A549 treated with CpdA at 1 μM for 4 hours (cell line): ENCODE measurements at places on chromosomes 2 and 18. TPM values are rescaled to one million over a fixed set of nuclear protein-coding genes. Genes with fewer than 3 reads are reported as not detected.

The COL4A3 gene
- 0.31 to 1.7 TPM (median 0.65 TPM) in 5 replicates for total RNA-seq

The MAPK4 gene
- total RNA-seq: 0.03 to 0.16 TPM (median 0.08 TPM) in 5 replicates

The AMER3 gene
- not detected in 5 replicates for total RNA-seq

The IL1B gene
- total RNA-seq: 0.09 to 0.40 TPM (median 0.24 TPM) in 5 replicates

The DLGAP1 gene
- total RNA-seq: not detected in 5 replicates

The RUFY4 gene
- not detected in 5 replicates for total RNA-seq

The SYT4 gene
- total RNA-seq: not detected in 5 replicates

The NT5C1B gene
- not detected in 5 replicates for total RNA-seq

The CHRNG gene
- total RNA-seq: not detected in 5 replicates

The WDCP gene
- 12.0 to 15.3 TPM (median 13.0 TPM) in 5 replicates for total RNA-seq

The DNMT3A gene
- total RNA-seq: 6.1 to 8.4 TPM (median 8.3 TPM) in 5 replicates

The CREG2 gene
- 5.9 to 9.7 TPM (median 7.8 TPM) in 5 replicates for total RNA-seq

The GNAL gene
- 4.6 to 8.6 TPM (median 4.9 TPM) in 5 replicates for total RNA-seq

The ADRA2B gene
- 0.03 to 0.09 TPM (median 0.08 TPM) in 5 replicates for total RNA-seq

The SLC4A1AP gene
- 28.9 to 38.0 TPM (median 32.9 TPM) in 5 replicates for total RNA-seq

The SGPP2 gene
- 0.16 to 0.26 TPM (median 0.21 TPM) in 5 replicates for total RNA-seq

The RAB17 gene
- total RNA-seq: 0.09 to 0.32 TPM (median 0.13 TPM) in 4 of 5 replicates, not detected in the other

The ST8SIA5 gene
- 0.03 TPM in 1 of 5 replicates, not detected in the others for total RNA-seq

The NFE2L2 gene
- total RNA-seq: 53.9 to 68.1 TPM (median 59.8 TPM) in 5 replicates

The POTEJ gene
- not detected in 5 replicates for total RNA-seq

The C2orf80 gene
- total RNA-seq: not detected in 5 replicates

The DUSP2 gene
- 0.22 to 0.50 TPM (median 0.46 TPM) in 5 replicates for total RNA-seq

The OSBPL6 gene
- total RNA-seq: 6.5 to 7.9 TPM (median 7.0 TPM) in 5 replicates

The CHST9 gene
- total RNA-seq: not detected in 5 replicates

The ZAP70 gene
- total RNA-seq: 0.06 TPM in 1 of 5 replicates, not detected in the others

The EVX2 gene
- not detected in 5 replicates for total RNA-seq

The KHK gene
- 8.7 to 12.4 TPM (median 8.8 TPM) in 5 replicates for total RNA-seq

The ITPRIPL1 gene
- not detected in 5 replicates for total RNA-seq

The DSEL gene
- total RNA-seq: 0.28 to 0.44 TPM (median 0.37 TPM) in 5 replicates

The SPATS2L gene
- 126 to 133 TPM (median 132 TPM) in 5 replicates for total RNA-seq

The SERPINB5 gene
- 0.07 to 0.16 TPM (median 0.10 TPM) in 4 of 5 replicates, not detected in the other for total RNA-seq

The CDK5R2 gene
- 0.89 to 3.2 TPM (median 2.2 TPM) in 5 replicates for total RNA-seq

The EPB41L3 gene
- 0.11 to 0.82 TPM (median 0.39 TPM) in 5 replicates for total RNA-seq

The ANKRD30BL gene
- total RNA-seq: not detected in 5 replicates

The TACR1 gene
- 0.09 to 0.35 TPM (median 0.15 TPM) in 5 replicates for total RNA-seq

The SDC1 gene
- total RNA-seq: 161 to 205 TPM (median 186 TPM) in 5 replicates

The HADHA gene
- total RNA-seq: 120 to 145 TPM (median 123 TPM) in 5 replicates

The C1GALT1C1L gene
- total RNA-seq: 1.2 to 2.3 TPM (median 1.7 TPM) in 5 replicates

The PLB1 gene
- total RNA-seq: 1.0 to 2.1 TPM (median 1.6 TPM) in 5 replicates

The GAREM1 gene
- total RNA-seq: 2.1 to 2.8 TPM (median 2.4 TPM) in 5 replicates

The CNDP2 gene
- total RNA-seq: 73.5 to 99.2 TPM (median 77.0 TPM) in 5 replicates

The ING5 gene
- total RNA-seq: 20.7 to 23.8 TPM (median 23.1 TPM) in 5 replicates

The GALNT13 gene
- total RNA-seq: 7.7 to 11.9 TPM (median 10.2 TPM) in 5 replicates

The CDK15 gene
- total RNA-seq: not detected in 5 replicates
